Dermis blood vessel endothelial cell (primary cell): ENCODE measurements at places on chromosomes 11 and 22. TPM values are rescaled to one million over a fixed set of nuclear protein-coding genes. Genes with fewer than 3 reads are reported as not detected.

The GLYATL1 gene
- total RNA-seq = 0.17 TPM in 1 of 2 replicates, not detected in the other

The CHRM4 gene
- total RNA-seq = 0.09 and 0.17 TPM in 2 replicates

The CBLIF gene
- total RNA-seq = not detected in 2 replicates

The HNRNPUL2 gene
- 6.5 and 11.1 TPM in 2 replicates for total RNA-seq

The TSPAN18 gene
- total RNA-seq = 48.3 and 74.5 TPM in 2 replicates

DNA sequence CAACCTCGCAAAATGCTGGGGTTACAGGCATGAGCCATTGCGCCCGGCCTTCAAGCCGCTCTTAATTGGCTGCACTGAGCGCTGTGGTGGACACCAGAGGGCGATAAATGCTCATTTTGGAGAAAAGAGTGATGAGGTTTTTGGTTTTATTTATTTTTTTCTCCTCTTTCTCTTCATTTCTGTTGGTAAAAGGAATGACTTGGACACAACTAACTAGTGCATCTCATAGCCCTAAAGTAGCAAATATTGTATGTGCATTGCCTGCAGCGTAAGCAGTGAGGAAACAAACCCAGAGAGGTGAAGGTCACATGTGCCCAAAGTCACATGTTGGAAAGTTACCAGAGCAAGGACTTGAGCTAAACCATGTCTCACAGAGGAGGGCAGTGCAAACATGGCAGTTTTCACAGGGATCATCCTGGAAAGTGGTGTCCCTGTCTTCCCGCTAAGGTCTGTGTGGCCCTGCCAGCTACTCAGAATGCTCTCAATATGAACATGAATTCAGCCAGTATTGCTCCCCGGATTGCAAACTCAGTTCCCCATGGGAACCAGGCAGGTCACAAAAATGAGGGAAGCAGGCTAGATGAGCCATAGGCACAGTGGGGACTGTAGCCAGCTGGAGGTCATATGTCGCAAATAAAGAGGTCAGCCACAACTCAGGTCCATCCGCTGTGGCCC, 8.6 kb upstream of the CD82 start:
- DNase-seq = peak; percentile 71

DNA sequence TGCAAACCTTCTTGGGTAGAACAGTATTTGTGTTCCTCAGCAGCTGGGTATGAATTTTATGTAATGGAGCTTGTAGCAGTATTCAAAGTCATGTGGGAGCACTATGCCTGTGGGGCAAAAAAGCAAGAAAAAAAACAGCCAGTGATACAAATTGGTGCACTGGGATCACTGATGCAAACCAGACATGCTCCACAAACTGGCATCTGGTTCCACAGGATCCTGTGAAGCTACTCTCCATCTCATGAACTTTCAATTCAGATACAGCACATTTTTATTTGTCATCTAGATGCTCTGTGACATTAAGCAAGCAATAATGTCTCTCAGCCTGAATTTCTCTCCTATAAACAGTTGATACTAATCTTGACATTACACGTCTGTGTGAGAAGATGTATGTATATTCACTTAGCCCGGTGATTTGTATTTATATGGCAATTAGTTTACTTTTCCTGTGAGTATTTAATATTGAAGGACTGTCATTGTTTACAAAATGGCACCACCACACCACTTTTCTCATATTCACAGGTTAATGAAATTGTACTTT, 208.5 kb upstream of the GRIA4 start:
- no peak for DNase-seq

DNA sequence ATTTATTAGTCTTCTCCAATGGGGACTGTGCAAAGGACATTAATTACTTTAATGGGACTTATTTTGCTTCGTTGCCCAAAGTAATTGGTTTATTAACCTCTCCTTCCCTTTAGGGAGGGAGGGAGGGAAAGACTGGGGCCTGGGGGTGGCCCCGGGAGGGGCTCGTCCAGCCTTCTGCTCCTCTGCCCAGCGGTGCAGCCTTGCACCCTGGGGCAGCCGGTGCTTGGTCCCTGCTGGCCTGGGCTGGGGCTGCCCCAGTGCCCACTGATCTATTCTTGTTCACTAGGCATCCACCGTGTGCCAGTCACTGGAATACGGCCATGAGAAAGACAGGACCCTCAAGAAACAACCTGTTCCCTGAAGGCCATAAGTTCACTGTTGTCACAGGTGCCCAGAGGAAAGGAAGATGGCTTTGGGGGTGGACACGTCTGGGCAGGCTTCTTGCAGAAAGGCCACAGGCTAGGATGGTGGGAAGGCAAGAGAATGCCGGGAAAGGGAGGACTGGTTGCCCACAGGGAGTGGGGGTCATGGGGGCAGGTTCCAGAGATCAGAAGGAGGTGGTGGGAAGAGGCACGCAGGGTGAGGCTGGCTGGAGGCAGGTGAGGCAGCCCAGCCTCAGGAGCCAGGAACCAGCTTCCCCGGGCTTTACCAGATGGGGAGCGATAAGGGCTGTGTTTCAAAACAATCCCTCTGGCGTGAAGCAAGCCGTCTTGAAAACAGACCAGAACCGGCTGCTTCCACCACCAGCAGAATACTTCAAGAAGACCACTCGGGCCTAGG, 47.6 kb upstream of the KCNQ1OT1 start:
- no peak for DNase-seq

DNA sequence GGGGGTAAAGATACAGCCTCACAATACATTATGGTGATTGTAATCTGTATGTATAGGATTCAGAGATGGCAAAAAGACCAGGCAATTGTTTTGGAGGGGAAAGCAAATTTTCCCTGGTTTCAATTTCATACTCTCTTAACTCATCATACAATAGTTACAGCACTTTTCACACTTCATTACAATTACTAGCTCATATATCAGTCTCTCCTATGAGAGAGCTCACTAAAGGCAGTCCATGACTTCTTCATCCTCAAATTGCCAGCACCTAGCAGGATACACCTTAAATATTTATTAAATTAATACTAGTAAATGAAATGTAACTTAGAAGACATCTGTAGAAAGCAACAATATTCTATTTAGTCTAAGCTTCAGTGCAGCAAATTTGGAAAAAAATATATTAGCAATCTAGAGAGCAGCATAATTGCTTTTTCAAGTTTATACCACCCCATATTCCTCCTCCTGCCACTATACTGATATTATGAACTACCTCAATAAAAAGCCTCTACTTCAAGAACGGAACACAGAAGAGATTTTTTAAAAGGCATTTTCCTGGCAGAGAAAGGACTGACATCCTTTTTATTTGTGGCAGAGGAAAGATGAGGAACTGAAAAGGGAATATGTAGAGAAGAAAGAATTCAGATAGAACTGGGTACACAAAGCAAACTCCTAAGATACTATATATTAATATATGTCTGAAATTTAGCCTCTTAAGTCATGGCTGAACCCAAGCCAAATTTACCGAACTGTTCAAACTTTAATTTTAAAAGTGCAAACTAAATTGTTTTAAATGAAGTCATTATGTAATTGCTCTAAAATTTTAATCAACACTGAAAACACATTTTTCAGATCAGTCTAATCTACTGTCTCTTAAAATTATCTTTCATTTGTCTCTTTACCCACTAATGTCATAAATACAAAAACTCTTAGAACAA, 27.7 kb downstream of the PICALM start:
- DNase-seq = no peak

DNA sequence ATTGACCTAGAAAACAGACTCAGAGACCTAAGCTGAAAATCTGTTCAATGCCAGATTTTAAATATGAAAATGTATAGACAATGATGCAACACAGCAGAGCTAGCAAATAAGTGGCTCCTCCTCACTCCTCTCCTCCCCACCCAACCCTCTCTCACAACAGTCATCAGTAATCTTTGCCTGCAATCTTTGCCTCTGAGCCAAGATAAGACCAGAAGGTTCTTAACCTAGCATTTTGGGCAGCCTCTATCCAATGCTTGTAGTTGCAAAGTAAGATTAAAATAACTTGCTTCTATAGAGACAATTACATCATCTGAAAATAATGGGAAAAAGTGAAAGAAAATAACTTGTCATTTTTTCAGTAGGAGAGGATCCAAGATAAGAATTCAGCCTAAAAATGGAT, 117.3 kb downstream of the PARVA start:
- DNase-seq = no peak

DNA sequence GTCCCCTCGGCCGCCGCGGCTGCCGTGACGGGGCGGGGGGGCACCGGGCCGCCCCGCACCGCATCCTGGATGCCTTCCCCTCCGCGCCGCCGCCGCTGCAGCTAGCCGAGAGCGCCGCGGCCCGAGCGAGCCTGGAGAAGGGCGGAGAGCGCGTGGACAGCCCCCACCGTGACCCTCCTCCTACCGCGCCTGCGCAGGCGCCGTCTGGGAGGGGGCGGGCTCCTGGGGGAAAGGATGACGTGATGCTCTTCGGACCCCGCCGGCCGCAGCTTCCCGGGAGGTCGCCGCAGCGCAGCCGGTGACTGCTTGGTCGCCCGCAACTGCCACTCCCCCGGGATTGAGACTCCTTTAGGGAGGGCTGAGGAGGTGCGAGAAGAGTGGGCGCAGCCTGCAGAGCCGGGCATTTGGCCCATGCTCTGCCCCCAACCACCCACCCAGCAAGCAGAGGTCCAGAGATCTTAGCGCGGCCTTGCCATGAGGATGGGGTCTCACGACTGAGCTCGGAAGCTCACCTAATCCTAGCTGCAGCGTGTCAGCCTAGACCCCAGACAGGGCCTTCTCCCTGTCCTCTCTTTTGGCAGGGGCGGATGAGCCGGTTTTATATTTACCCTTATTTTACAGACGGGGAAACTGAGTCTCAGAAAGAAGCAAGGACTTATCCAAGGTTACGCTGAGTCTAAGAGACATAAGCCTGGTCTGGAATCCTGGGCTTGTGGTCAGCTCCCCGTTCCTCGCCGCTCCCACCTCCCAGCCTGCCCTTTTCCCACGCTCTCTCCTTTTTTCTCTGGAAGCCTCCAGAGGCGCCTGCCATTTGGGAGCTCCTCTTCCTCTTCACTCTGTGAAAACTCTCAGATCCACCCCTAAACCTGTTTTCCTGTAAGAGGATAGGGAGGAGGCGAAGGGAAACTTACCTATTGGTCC, at the start of gene DENND5A:
TSS of gene DENND5A (minus strand) at position 140 of the 921 bp plus-strand sequence. CDS start 281 bp downstream, outside the sequence.
- peak; percentile 92 for DNase-seq

DNA sequence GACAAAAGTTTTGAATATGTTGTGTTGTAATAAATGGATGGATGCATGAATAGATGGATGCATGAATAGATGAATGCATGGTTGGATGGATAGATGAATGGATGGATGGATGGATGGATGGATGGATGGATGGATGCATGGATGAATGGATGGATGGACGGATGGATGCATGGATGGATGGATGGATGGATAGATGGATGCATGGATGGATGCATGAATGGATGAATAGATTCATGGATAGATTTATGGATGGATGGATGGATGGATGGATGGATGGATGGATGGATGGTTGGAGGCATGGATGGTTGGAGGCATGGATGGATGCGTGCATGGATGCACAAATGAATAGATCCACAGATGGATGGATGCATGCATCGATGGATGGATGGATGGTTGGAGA, 623.2 kb upstream of the B3GAT1 start:
- DNase-seq = no peak

DNA sequence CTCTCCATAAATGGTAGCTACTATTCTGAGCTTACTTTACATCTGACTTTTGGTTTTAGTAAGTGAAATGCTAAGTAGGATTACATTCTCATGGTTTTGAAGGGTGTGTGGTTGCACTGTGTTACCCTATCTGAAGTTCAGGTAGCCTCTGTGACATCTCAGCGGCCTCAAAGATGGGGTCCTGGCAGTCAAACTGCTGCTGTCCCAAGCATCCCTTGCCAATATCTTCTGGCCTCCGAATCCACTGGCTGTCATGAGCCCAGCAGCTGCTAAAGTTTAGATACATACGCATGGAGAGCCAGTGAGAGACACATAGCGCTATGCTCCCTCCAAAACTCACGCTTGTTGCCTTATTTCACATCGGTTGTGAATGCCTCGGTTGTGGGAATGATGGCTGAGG, 34.9 kb downstream of the UBASH3B start:
- DNase-seq = no peak

- DNase-seq = no peak
Measured at GRCh38 chr22:46002757-46003270, 25.9 kb upstream of the WNT7B start.

GRCh38 chr11:59997800-59998199, 19.2 kb upstream of the OOSP4B start:
- no peak for DNase-seq

- DNase-seq = no peak
Measured at GRCh38 chr11:117983163-117983475, 3.1 kb upstream of the IL10RA start.
